ENCODE measurements at places on chromosomes 3 and 15. TPM values are rescaled to one million over a fixed set of nuclear protein-coding genes. Genes with fewer than 3 reads are reported as not detected.

DNA sequence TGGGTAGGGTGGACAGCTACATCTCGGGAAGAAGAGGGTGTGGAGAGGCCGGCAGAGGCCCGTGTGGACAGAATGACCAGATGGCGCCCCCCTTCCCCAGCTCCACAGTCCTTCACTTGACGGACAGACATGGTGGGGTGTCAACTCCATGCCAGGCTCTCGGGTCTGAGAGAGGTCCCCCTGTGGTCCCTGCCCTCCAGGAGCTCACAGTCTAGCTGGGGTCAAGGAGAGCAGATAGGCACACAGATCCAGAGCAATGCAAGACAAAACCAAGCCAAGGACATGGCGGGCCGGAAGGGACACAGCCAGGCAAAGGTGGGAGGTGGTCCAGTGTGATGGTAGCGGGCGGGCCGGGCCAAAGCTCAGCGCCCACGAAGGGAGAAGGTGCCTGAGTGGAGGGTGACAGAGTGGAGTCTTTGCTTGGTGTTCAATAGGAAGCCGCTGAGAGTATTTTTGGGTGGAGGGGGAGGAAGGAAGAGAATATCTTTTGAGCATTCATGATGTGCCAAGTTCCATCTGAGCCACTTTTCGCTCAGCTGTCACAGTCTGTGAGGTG, 72.1 kb upstream of the SEC13 start:
- DNase-seq: no peak

GRCh38 chr15:39543651-39544050, 37.2 kb upstream of the THBS1 start:
- DNase-seq: no peak

- DNase-seq: no peak
Measured at GRCh38 chr15:31349233-31350141, 22.9 kb downstream of the KLF13 start.

- DNase-seq: no peak
Measured at GRCh38 chr15:36136049-36136448, 443.4 kb upstream of the CDIN1 start.

- DNase-seq: no peak
Measured at GRCh38 chr3:151630938-151631441, 102.7 kb upstream of the AADACL2 start.

GRCh38 chr15:90338532-90338931, 13.6 kb upstream of the ZNF774 start:
- DNase-seq: no peak

DNA sequence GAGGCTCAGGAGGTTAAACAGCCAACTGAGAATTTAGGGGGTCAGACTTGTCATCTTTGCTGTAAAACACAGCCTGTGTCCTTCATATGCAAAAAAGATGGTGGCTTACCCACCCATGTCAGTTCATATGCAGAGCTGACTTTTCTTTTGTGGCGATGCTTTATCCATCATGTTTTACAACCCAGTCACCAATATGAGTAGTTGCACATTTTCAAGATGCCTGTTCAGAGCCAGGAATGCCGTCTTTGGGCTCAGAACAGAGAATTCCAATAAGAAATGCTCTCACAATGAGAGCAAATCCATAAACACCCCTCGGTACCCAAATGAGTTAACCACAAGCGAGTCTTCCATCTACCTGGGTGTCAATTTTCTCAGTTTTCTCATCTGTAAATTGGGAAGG, 83.6 kb downstream of the TIGIT start:
- no peak for DNase-seq

Gene GOLGA6L7
- total RNA-seq: not detected

Gene VEPH1
- total RNA-seq: 0.48 TPM

Gene GRM7
- total RNA-seq: not detected

Gene MFN1
- 27.3 TPM for total RNA-seq
